GM13977 (cell line): ENCODE measurements at places on chromosomes 6 and 20.

GRCh38 chr20:43459022-43459942, 1.6 kb downstream of the SRSF6 start:
- DNase-seq = no peak

- DNase-seq = no peak
These were observed 73.4 kb upstream of the FBXO30 start for GRCh38 chr6:145887969-145888368.

DNA sequence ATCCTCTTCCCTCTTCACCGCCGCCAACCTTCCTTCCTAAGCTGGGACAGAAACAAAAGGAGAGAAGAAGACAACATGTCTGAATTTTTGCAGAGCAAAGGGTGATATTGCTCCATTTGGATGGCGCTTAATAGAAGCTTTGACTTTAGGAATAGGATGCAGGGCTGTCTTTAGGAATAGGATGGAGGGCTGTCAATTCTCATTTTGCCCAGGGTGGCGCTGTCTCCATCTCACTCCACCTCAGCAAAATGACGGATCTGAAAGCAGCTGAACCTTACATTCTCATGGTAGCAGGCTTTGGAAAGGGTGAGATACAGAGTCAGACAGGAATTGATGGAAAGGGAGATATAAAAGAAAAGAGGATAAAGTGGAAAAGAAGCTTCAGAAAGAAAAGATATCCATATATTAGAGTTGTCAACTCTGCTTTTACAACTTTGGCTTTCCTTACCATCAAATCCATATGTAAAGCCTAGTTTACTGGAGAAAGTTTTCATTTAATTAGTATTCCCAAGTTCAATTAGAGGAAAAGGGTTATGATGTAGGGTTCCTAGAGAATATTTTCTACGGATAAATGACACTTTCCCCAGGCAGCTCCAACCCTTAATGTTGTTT, 2.4 kb downstream of the MTCL3 start:
- DNase-seq = peak; percentile 66

- DNase-seq = no peak
These were observed 147.8 kb downstream of the BACH2 start for GRCh38 chr6:90148867-90149266.

DNA sequence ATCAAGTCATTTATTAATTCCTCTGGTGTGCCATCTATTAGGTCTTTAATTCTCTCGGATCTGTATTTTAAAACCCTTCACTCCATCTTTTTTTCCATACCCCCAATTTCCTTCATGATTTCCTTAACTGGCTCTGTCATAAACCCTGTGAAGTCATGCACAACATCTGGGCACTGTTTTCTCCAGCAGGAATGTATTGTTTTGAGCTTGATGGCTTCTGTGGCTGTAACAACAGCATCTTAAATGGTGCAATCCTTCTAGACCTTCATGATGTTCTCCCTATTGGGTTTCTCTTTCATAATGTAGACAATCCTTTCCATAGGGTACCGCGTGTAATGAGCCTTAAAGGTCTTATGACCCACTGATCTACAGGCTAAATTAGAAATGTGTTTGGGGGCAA, 29.0 kb downstream of the CDK19 start:
- DNase-seq = no peak

DNA sequence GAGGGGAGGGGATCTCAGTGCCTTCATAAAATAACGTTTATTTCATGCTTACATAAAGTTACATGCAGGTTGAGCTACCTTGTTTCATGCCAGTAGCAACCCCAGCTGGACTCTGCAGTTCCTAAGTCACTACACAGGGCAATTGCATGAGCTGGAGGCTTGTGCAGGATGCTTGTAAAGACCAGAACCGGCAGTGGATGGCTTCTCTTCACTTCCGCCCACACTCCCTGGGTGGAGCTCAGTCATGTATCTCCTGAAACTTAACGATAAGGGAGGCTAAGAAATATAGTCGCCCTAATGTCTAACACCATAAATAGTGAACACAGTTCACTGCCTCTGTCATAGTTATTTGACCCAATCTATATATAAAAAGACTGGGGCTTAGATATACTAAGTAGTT, 99.4 kb upstream of the RAB32 start:
- no peak for DNase-seq

DNA sequence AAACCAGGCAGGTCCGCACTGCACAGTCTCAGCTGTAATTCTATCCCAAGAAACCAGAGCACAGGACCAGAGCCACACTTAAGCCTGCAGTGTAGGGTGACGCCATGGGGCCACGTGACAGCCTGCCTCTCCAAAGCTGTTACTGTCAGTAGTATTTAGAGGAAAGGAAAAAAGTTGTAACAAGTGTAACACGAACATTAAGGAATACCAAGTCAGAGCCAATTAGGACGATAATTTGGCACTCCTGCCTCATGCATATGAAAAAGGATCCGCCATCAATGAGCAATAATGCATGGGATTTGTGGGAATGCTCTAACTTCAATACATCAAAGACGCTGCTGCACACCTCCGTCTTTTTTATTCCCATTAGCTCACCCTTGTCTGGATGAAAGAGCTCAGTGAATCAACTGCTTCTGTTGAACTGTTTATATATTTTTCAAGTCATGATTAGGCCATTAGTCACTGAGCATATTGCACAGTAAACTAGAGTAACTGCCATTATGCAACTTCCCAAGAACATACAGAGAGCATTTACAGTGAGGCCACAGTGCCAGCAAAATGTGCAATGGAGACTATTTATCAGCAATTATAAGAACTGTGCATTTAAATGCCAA, 79.9 kb downstream of the ATXN1 start:
- no peak for DNase-seq

DNA sequence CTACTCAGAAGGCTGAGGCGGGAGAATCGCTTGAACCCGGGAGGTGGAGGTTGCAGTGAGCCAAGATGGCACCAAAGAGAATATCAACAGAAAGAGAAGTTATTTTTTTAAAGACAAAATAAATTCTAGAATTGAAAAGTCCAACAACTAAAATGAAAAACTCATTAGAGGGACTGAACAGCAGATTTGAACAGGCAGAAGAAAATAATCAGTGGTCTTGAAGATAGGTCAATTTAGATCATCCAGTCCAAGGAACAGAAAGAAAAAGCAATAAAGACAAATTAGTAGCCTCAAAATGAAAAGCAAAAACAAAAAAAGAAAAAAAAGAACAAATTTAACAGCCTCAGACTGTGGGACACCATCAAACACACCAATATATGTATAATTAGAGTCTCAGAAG, 6.0 kb downstream of the UQCC1 start:
- DNase-seq = no peak

DNA sequence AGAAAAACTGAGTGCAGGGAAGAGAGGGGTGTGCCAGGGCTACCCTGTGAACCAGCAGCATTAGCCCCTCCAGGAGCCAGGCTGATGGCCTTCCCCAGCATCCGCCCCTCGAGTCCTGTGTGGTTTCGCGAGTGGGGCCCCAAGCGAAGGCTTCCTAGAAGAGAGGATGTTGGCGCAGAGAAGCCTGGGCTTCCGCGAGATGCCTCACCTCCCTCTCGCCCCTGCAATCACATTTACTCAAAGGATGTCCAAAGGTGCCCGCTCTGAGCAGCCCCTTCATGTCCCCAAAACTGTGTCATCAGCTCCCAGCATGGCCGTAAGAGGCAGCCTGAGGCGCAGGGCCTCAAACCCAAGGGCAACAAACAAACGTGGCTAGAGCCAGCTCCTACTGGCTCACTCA, 111.7 kb downstream of the PREX1 start:
- DNase-seq = no peak

GRCh38 chr6:107727096-107727757, 96.9 kb downstream of the SCML4 start:
- DNase-seq = no peak

- no peak for DNase-seq
These were observed 309.5 kb downstream of the TSHZ2 start for GRCh38 chr20:53281557-53282117.

- DNase-seq = no peak
These were observed 124.6 kb upstream of the CDH4 start for GRCh38 chr20:61127311-61128039.

- DNase-seq = no peak
These were observed 1.8 kb downstream of the GRIK2 start for GRCh38 chr6:101395345-101395744.

GRCh38 chr20:11054266-11054993, 380.6 kb upstream of the JAG1 start:
- no peak for DNase-seq

- DNase-seq = no peak
These were observed 21.8 kb downstream of the CDC5L start for GRCh38 chr6:44409207-44409794.

DNA sequence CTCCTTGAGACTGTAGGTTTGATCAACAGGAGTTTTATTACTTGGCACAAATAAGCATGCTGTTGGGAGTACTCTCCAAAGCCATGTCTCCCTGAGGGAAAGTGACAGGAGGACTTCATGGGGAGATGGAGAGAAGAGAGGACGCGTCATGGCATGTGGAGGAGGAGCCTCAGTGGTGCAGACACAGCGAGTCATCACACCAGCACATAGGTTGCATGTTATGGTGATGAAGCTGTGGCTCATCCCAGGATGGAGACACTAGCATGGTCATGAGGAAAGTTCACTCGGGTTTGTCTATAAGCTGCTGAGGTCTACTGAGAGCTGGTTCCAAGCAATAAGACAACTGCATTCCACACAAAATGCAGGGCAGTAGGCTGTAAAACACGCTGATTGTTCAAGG, 13.2 kb upstream of the SSTR4 start:
- DNase-seq = no peak

DNA sequence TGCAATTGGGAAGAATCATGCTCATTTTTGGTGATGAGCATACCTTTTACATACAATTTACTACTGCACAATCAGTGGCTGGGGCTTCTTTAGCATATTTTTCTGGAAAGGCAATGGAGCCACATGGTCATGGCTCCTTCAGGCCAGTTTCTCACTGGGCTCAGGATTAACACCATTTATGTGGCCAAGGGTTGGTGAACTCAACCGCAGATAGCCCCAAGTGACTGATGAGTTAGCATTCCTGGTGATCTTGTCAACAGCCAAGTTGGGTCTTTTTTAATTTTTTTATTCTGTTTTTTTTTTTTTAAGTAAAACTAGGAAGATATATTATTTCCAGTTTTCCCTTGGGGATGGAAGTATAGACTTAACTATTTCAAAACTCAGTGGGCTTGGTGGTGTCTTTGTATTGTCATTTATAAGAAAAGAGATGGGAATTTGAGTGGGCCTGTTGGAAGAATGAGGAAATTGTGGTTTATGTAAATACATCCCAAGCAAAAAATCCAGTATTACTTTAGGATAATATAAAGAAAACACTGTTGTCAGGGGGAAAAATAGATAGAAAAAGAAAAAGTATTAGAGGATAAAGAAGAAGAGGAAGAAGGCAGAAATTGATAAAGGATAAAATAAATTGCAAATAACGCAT, 397.4 kb downstream of the MAFB start:
- DNase-seq = no peak

DNA sequence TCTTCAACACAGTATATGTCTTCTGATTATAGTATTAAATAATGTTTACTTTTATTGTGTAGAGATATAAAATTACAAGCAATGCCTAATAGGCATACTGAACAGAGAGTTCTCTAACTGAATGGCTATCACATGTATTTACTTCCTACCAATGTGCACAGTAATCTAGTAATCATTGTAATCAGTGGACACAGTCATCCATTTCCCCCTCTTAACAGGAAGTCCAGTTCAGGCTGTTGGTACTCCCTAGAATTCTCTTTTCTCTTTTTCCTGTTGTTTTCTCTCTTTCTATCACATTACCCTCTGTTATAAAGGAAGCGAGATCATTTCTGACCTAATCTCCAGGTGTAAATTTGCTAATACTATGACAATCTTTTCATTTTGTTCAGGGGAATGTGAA, 172.5 kb downstream of the HTR1B start:
- no peak for DNase-seq

- no peak for DNase-seq
These were observed 102.8 kb upstream of the PRSS16 start for GRCh38 chr6:27144740-27145079.

DNA sequence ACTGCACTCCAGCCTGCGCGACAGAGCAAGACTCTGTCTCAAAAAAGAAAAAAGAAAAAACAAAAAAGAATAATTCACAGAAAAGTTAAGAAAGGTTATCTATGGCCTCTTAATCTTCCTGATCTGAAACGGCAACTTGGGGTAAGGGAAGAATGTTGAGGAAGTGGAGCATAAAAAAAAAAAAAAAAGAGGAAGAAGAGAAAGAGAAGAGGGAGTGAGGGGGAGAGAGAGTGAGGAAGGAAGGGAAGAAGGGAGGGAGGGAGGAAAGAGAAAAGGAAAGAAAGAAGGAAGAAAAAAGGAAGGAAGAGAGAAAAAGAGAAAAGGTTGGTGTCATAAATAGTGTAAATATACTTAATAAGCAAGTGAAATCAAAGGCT, 68.9 kb upstream of the NCOA3 start:
- DNase-seq = no peak

GRCh38 chr20:32416206-32416605, 58.1 kb downstream of the ASXL1 start:
- DNase-seq = no peak

DNA sequence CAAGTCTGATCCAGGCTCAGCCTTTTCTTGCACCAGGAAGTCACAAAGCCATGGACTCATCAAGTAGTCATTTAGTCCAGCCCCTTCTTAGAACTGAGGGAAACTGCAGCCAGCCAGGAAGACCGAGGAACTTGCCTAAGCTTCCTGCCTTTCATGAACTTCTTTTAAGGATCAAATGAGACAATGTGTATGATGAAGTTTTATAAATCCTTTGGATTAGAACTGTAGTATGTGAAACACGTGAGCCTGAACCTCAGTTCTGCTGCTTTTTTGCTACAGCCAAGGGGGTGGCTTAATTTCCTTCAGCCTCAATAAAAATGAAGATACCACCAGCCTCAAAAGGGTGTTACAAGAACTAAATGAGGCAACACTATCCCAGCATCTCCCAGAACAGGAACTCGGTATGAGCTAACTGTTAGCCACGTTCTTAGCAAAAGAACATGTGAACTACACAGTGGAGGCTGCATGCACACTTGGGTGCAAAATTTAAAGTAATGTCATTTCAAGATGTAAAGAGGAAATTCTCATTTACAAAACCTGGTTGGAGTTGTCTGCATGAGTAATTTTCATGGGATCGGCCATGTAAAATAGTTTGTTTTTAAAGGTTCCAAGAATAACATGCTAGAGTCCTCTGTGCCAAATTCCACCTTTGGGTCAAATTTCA, 76.0 kb upstream of the TBC1D7 start:
- DNase-seq = no peak

DNA sequence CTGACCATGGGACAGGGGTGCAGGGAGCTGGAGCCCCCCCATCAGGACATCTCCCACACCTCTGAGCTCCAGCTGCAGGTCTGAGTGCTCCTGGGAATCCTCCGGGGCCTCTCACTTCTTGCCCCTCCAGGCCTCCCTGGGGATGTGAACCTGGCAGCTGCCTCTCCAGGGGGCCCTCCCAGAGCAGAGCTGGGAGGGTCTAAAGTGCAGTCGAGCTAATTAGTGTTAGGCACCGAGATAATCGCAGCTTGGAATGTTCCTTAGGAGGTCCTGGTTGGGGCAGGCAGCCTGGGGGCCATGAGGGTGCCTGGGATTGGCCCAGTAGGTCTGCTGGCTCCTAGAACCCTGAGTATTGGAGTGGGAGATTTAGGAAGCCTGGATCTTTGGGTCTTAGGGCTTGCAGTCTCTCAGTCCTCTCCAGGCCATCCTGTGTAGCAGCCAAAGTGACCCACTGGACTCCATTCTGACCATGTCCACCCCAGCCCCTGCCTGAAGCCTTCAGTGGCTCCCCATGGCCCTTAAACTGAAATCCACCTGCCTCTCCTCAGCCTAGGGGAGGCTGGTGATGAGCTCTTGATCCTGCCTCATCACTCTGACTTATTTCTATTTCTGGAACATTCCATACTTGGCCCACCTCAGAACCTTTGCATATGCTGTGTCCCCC, 26.0 kb downstream of the CEBPB start:
- no peak for DNase-seq
